ENCODE measurements at places on chromosomes 6 and 20.
A peak's percentile ranks its signal among the peaks of the same experiment; 100 is the strongest.

- DNase-seq = no peak
Measured at GRCh38 chr20:49768204-49769047, 44.2 kb upstream of the SLC9A8 start.

GRCh38 chr20:971346-971745 lies 30.8 kb downstream of the RSPO4 start:
- DNase-seq = no peak

GRCh38 chr6:88983532-88983931 lies 20.1 kb upstream of the RNGTT start:
- DNase-seq = no peak

GRCh38 chr20:25281541-25281991 lies 33.7 kb downstream of the PYGB start:
- no peak for DNase-seq

GRCh38 chr6:166275714-166276166 lies 32.5 kb downstream of the PRR18 start:
- peak; percentile 38 for DNase-seq

DNA sequence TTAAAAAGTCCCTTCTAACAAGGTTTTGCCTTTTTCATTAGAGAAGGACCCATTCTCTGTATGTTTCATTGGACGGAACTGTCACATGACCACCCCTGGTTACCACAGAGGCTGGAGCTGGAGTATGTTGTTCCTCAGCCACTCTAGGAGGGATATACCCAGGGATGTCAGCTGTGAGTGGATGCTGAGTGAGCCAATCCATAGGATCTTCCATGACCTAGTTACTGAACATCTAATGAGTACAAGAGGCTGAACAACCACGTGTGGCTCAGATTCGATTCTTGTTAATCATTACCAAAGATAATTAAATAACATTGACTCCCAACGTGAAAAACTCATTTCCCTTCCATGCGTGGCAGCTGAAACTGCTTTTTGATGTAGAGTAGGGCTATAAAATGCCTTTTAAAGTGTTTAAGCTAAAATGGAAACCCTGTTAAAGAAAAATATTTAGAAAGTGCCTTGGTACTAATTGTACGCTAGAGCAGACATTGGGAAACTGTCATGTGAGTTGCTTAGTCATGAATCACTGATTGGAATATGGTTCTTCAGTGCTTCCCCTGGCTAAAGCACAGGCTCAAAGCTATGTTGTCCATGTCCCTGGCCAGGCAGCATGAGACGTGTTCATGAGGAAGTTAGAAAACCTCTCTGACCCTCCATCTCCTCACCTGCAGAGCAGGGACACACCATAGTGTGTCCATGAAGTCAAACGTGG lies 256.1 kb downstream of the ZNF217 start:
- DNase-seq = no peak

- peak; percentile 31 for DNase-seq
Measured at GRCh38 chr6:27593200-27593818, 120.4 kb upstream of the ZNF184 start.

GRCh38 chr20:57034001-57034400 lies 232.4 kb downstream of the BMP7 start:
- DNase-seq = no peak

DNA sequence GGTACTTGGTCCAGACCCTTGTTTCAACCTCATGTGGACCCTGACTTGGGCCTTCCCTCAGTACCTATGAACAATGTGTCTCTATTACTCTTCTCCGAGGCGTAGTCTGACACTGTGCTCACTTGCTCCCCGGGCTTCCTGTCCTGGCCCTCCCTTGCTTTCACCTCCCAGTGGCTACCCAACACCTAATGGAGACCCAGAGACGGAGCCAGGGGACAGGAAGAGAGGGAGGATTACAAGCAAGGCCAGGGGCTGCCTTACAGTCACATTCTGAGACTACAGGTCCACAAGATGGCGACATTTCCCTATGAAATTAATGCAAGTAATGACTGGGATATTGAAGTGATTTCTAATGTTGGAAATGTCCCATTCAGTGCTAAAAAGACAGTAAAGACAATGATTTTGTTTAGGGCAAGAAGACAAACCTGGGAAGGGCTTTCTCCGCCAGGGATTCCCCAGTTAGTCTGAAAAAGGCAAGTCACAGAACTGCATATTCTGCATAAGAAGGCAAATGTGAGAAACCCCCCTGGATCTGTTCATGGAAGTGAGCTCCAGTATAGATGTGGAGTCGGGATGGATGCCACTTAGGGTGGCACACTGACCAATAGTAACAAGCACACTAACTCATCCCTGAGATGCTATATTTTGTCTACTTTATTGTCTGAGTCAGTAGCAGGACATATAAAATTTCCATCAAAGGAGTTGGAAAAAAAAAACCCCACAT lies 44.0 kb upstream of the ZBTB24 start:
- peak; percentile 49 for DNase-seq

GRCh38 chr20:1965520-1966351 lies 28.1 kb downstream of the PDYN start:
- peak; percentile 64 for DNase-seq

DNA sequence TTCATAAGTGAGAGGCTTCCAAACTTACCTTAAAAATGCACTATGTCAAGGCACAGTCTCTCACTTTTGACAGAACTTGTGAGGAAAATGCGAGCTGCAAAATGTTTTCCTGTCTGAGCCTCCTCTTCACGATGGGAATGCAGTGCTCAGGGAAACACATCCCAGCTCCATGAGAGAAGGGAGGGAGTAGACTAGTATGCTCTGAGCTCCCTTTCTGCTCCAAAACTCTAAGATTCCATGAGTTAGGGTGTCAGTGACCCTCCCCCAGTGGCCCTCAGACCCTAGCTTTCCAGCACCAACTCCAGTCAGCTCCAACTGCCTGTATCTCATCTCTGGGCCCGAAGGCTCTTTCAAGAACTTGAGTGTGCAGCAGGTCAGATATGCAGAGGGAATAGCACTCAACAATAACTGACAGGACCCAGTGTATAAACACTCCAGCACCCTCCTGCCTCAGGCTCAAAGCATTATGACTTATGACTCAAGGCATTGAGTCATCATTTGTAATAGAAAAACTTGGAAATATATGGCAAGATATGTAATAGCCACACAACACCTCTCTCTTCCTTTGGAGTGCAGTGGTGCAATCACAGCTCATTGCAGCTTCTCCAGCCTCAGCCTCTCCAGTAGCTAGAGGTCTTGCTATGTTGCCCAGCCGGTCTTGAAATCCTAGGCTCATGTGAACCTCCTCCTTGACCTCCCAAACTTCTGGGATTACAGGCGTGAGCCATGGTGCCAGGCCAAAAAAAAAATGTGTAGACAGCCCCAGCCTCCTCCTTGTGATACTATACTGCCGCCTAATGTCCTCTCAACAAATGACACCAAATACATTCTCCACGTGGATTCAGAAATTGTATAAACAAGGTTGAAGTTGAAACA lies 16.7 kb upstream of the ENTPD6 start:
- DNase-seq = peak; percentile 54

- DNase-seq = peak; percentile 35
Measured at GRCh38 chr6:38603496-38603895, 36.2 kb downstream of the BTBD9 start.

- no peak for DNase-seq
Measured at GRCh38 chr6:52984247-52984646, 10.8 kb downstream of the GSTA4 start.

GRCh38 chr20:38446441-38447209 lies 11.5 kb upstream of the SNHG17 start:
- DNase-seq = peak; percentile 73

GRCh38 chr20:25227317-25227831 lies 20.5 kb upstream of the PYGB start:
- no peak for DNase-seq

Measured in NCI-H524 (cell line).